ENCODE measurements at places on chromosomes 12 and 14.

GRCh38 chr14:48963231-48963790 is 622.9 kb downstream of the RPS29 start:
- DNase-seq: no peak

DNA sequence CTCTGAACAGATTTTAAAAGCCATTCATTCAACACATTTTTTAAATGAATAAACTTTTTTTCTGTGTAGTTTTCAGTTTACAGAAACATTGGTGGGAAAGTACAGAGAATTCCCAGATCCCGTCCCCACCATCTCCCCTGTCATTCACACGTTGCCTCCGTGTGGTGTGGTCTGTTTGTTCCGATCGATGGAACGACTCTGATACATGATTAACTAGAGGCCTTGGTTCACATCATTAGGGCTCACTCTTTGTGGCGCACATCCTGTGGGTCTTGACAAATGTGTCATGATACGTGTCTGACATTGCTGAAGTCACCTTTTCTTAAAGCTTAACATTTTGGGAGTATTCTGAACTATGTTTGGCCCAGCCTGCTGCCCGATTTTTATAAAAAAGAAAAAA is 18.5 kb downstream of the MEG3 start:
- DNase-seq: no peak

GRCh38 chr14:87312169-87312893 is 680.7 kb downstream of the GALC start:
- DNase-seq: no peak

DNA sequence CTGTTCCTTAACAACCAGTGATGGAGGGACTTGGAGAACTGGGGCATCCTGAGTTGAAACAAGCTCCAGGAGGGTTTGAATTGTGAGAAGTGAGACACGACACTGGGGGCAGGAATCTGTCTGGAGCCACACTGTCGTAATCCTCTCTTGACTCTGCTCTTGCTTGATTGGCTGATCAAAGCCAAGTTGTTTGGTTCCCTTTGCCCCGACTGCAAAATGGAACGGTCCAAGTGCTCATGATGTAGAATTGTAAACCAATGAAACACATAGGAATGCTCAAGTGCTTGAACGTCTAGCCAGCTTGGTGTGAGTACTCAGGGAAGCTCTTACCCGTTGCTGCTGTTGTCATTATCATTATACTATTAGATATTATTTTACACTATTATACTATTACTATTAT is 98.1 kb downstream of the TMEM132C start:
- DNase-seq: no peak

- no peak for DNase-seq
These were observed 3.7 kb upstream of the KRT2 start for GRCh38 chr12:52655720-52656124.

DNA sequence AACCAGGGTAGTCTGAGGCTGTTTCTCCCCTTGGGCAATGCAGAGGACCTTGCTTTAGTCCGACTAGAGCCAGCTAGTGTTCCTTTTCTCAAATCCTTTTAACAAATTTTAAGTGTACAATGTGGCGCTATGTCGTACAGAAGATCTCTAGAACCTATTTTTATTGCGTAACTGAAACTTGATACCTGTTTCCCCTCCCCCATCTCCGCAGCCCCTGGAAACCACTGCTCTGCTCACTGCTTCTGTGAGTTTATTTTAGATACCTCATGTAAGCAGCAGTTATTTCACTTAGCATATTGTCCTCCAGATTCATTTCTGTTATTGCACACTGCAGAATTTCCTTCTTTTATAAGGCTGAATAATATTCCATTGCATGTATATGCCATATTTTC is 1092.3 kb downstream of the AACS start:
- DNase-seq: no peak

DNA sequence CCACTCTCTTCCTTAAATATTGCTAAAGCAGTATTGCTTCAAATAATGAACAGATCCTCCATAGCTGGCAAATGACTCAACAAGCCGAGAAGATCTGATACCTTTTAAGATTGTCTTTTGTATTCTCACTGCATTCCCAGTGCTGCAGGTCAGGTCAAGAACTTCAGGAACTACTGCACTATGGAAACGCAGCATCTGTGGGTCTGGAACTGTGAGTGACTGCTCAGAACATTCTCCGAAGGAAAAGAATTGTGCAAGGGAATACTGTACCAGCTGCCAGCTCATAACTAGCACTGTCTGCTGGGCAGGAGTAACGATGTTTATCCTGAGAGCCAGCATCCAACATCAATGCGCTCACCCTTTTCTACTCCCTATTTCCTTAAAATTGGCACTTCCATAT is 348.0 kb upstream of the SOX5 start:
- DNase-seq: no peak

GRCh38 chr12:5088586-5089264 is 45.0 kb downstream of the KCNA5 start:
- no peak for DNase-seq

DNA sequence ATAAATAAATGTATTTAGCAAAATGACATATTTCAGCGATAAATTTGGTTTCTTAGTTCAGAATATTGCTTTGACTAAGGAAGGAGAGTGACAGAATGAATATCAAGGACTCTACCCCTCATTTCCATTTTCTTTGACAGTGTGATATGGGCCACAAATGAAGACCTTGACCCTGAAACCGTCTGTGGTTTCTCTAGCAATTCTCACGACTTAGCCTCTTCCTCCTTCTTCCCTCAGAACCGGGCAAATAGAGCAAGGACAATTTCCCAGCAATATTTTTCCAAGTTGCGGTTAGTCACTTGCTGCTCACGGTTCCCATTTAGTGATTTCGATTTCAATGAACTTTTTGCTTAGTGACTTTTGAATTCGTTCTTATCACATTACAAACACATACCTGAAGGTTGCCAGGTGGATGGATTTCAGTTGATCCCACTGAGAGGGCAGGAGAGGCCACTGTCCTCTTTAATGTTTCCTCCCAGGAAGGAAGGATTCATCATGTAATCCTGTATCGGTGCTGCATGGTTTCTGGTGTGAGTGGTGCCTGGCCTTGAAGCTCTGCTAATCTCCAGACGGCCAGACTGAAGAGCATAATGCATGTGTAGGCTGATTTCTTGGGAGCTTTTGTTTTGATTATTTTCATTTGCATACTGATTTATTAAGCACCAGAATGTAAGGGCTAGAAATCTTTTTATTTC is 77.6 kb downstream of the CHST11 start:
- DNase-seq: no peak

DNA sequence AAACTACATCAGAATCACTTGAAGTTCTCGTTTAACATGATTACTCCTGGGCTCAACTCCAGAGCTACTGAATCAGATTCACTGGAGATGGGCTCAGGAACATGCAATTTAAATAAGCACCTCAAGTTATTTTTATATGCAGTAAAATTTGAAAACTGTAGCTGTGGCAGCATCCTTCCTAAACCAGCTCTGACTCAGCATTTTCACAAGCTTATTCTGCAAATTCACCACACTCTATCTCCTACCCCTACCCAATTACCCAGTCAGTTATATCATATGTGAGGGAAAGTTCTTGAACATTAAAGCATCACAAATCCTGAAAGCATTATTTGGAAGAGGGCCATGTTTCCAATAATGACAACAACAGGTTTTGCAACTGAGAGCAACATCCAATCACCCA is 24.2 kb upstream of the LRRC9 start:
- no peak for DNase-seq

GRCh38 chr12:109056891-109057290 is 4.5 kb downstream of the USP30 start:
- DNase-seq: no peak

DNA sequence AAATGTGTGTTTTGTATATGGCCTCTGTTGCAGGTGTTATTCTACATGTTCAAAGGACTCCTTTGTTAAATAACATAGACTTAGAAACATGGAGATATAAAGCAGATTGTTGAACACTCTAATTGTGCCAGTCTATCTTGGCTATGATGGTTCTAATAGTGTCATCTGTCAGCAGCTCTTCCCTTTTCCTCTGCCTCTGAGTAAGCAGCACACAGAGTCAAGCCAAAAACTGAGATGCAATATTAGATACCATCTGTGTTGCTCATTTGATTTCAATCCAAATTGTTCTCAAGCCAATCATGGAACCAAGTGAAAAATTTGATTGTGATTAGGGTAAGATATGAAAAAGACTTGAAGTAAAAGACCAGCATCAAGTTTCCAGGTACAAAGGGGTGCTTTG is 871.1 kb upstream of the MGAT4C start:
- DNase-seq: no peak

GRCh38 chr12:95118788-95119179 is 45.4 kb upstream of the NR2C1 start:
- DNase-seq: no peak

DNA sequence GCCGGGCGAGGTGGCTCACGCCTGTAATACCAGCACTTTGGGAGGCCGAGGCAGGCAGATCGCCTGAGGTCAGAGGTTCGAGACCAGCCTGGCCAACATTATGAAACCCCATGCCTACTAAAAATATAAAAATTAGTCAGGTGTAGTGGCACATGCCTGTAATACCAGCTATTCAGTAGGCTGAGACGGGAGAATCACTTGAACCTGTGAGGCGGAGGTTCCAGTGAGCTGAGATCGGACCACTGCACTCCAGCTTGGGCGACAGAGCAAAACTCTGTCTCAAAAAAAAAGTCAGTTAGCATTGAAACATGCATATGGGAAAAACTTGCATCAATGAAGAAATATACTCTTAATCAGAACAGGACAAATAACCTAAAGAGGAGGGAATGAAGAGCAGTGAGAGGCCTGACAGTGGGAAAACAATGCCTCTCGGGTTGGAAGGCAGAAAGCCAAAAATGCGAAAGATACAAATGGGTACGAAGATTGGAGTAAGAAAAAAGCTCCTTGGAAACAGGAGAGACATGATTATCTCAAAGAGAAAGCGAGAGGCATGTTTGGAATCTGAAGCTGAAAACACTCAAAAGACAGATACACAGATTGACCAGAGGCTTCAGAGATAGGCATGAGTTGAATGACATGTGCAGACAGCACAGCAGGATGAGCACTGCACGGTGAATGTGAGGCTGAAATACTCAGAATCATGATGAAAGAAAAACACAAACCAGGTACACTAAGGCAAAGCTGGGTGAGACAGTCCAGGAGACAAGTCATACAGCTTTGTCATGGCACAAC is 30.6 kb downstream of the RESF1 start:
- DNase-seq: no peak

DNA sequence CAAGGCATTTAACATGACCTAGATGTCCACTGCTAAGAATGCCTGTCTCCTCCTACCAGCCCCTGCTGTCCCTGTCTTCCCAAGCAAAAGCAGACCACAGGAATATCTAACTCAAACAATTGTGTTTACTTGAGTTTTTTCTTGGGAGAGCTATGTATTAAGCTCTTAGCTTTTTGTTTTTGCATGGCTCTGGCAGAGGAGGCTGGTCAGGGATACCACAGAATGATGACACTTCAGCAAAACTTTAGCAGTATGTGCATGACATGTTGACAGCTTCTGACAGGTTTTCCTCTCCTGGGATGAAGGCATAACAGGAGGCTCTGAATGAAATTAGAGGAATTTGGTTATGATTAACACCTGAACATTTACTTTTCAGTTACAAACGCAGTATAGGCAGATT is 6.9 kb downstream of the TMBIM6 start:
- no peak for DNase-seq

DNA sequence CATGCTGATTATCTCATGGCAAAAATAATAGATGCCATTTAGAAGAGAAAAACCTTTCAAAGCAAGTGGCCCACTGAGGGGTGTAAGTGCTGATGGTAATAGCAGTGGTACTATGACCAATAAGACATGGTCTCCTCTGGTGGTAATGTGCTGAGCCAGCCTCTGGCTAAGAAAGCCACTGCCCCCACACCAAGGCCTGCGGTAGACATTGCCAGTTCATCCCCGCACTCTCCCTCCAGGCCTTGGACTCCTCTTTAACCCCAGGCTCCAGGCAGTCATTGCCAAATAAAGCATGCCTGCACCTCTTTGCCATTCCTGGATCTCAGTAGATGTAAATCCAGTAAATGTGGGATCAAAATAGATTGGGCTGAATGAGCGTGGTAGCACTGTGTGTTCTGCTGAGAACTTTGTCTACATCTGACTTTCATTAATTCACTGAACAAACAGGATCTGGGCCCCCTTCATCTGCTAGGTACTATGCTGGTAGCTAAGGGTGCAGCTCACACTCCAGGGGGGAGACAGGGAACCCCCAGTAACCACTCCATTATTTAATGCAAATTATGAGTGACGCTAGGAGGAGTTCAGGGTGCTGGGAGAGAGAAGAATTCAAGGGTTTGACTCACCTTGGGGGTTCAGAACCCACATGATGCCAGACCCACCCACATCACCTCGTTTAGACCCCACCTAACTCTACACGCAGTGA is 89.3 kb downstream of the BCL11B start:
- DNase-seq: no peak

DNA sequence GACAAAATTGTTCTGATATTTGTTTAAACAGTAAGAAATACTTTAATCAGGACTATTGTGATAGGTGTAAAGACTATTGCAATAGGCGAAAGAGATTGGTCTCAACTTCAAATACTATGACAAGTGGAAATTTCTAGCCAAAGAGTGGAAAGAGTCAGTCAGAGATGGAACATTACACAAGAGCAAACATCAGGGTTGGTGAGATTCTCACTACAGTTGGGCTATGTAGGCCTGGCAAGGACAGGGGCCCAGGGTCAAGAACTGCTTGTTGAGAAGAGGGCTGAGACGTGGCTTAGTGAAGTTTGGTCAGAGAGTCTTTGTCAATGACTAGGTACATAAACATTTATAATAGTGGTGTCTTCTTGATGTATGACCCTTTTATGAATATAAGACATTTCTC is 19.4 kb downstream of the CAND1 start:
- DNase-seq: no peak

GRCh38 chr14:96268431-96269358 is 12.7 kb downstream of the BDKRB1 start:
- DNase-seq: no peak

DNA sequence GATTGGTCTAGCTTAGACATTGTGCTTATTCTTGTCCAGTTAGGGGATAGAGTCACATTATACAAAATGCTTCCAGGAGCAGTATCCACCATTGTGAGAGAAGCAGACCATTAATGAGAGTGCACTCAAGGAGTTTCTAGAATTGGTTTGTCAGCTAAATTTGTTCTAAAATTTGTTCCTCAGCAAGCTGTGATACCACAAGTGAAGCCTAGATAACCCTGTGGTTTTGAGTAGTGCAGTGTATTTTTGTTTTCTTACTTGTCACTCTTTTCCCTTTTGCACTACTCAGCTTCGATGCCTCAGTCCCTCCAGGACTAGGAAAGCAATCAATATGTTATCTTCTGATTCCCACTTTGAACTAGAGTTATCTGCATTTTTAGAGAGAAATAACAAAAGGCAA is 42.5 kb upstream of the AKAP6 start:
- no peak for DNase-seq

GRCh38 chr12:52682938-52683574 is 2.8 kb upstream of the KRT1 start:
- DNase-seq: no peak

GRCh38 chr12:75834591-75834990 is 197.0 kb downstream of the PHLDA1 start:
- no peak for DNase-seq

DNA sequence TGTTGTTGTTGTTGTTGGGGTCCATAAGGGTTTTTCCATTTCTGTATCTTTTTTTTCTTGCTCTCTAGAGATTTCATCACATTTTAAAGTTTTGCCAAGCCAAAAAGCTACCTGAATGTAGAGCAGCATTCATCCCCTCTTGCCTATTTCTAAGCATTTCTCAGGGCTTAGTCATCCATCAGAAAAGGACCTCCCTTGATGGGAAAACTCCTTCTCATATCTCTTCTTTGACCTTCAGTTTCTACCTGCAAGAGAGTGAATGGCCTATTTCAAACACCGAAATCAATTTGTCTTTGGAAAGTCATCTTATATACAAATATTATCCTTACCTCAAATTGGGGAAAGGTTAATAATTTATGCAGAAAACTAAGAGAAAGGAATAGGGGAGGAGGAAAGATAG is 4.5 kb downstream of the MYBPC1 start:
- DNase-seq: no peak

All from breast epithelium (tissue), 4 donors.